ENCODE measurements at places on chromosomes 12 and 14.

GRCh38 chr12:125418902-125419564, 353.8 kb downstream of the AACS start:
- no peak for DNase-seq

GRCh38 chr14:103656031-103656755, 27.2 kb downstream of the KLC1 start:
- DNase-seq, result no peak

DNA sequence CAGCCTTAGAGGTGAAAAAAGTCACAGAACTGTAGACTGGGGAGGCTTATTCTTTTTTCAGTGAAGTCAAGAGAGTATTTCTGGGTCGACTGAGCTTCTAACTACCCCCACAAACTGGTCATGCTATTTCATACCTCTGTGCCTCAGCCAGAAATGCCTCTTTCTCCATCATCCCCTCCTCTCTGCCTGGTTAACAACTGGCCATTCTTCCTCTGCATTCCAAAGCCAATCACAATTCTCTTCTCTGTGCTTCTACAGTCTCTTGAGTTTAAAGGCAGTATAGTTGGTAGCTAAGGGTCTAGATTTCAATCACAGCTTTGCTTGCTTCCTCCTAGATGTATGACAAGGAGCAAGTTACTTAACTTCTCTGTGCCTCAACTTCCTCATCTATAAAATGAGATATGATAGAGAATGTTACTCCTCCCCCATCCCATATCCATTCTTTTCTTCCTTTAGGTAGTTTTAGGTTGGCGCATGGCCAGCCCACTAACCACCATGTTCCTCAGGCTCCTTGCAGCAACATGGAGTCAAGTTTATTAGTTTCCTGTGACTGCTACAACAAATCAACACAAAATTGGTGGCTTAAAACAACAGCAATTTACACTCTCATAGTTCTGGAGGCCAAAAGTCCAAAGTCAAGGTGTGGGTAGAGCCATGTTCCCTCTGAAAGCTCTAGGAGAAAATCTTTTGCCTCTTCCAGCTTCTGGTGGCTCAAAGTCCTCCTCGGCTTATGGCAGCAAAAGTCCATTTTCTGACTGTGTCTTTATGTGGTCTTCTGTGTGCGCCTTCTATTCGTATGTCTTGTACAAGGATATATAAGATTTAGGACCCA, 62.5 kb downstream of the ITPR2 start:
- no peak for DNase-seq

GRCh38 chr12:26822026-26822425, 11.0 kb downstream of the ITPR2 start:
- DNase-seq, result no peak

GRCh38 chr12:47820631-47821345, 1.1 kb upstream of the HDAC7 start:
- DNase-seq, result no peak

- DNase-seq, result peak; percentile 12
Measured at GRCh38 chr14:21923820-21924219, 250.2 kb upstream of the OR4E1 start.

DNA sequence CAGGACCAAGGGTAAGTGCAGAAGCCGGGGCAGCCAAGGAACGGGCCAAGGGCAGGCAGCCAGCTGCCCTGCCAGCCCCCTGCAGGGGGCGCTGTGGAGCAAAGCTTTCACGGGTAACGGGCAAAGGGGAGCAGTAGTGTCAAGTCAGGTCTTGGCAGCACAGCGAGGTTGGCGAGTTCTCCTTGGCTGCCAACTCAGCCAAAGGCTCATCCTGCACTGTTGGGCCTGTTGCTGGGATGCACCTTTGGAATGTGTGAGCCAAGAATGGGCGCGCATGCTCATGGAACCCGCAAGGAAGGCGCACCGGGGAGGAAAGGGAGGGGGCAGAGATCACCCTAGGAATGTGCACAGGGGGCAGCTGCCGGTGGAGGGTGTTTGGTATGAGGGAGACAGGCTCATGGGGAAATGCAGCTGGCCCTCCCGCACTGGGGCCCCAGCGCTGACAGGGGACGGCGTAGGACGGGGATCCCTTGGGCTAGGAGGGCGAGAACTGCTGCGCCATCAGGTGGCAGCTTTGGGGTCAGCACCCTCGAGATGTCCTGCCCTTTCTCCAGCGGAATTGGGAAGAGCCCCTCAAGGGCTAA, 138.0 kb downstream of the ASCL4 start:
- peak; percentile 29 for DNase-seq

DNA sequence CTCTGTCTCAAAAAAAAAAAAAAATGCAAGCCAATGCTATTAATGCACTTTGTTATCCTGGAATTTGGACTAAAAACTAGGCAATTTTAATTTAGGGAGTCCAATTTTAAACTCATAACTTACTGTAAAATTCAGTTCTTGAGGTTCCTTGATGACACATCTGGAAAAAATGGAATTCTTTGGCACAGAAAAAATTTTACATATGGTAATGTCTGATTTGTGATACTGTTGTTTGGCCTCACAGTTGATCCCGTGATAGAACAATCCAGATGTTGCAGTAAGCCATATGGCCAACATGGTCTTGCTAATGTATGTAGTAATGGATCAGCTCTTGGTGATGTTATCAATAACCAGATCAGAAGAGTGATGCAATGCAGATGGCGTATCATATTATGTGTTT, 1089.8 kb downstream of the FLRT2 start:
- no peak for DNase-seq

DNA sequence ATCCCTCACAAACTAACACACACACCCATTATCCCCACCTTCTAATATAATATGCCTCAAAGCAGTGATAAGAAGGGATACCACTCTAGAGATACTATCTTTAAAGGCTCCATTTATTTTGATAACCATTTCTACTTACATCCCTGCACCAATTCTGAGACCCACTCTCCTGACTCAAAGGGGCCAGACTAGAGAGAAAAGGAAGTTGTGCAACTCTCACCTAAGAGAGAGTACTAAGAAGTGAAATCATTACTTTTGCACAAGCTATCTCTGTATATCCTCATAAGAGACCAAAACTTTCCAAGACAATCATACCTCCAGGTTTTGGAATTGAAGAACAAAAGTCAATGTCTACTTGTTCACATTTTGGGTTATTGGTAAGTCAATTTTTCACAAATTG, 45.4 kb upstream of the USP15 start:
- no peak for DNase-seq

DNA sequence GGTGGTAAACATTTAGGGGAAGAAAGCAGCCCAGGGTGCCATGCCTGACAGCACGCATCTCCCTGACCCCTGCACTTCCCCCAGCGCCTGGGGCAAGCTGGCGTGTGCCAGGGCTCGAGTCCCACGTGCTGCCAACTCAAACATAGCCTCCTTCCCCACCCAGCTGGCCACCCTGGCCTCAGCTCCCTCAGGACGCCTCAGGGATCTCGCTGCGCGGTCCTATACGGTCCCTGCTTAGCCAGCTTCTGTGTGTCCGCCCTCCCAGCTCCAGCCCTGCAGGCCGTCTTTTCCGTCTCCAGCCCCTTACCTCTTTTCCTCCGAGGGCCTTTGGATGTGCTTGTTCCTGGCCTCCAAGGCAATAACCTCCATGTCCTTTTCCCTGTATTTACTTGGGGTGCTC, 71.0 kb downstream of the TESC start:
- DNase-seq, result no peak

- no peak for DNase-seq
Measured at GRCh38 chr14:20684662-20685456, 499 bp downstream of the RNASE4 start.

DNA sequence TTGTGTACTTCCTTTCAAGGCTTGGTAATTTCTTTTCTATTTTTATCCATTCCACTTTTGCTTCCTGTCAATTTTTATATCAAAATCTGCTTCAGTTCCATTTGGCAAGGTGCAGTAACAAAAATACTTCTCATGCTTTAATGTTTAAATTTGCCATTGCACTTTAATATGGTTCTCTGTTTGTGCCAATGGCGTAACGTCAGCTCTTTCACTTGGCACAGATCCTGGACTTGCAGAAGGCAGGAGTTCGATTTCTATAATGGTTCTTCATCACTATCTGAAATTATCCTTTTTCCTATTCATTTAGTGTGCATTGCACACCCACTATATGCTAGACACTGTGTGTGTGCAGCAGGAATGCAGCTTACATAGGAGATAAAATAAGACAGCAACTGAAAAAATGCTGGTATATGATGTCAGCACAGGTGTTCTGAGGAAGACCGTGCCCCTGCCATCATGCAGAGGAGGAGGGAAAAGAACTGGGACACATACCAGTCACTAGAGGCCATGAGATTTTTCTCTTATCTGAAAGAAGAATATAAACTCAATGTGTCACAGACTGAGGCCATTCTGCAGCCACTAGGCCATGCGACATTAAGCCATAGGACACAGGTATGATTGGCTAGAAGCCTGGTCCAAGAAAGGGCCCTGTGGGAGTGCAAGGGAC, 298.2 kb downstream of the RPAP3 start:
- DNase-seq, result no peak

- DNase-seq, result no peak
Measured at GRCh38 chr12:96445691-96446583, 43.4 kb upstream of the CFAP54 start.

DNA sequence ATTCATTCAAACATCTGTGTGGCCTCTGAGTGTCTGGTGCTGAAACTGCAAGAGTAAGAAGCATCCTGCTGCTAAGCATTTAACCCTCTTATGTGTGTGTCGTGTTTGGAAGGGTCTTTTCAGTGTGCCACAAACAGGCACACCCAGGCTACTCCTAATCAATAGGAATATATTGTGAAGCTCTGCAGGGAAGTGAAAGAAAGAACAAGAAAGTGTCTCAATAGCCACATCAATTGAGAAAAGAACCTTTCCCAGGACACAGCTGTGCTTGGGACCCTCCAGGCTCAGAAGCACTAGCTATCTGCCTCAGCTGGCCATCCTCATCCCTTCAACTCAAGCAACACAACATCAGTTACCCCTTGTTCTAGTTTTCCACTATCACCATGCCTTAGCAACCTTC, 13.4 kb upstream of the KRAS start:
- no peak for DNase-seq

GRCh38 chr12:49345051-49345824, 1.4 kb upstream of the DNAJC22 start:
- DNase-seq, result no peak

GRCh38 chr12:118541071-118541470, 164.7 kb downstream of the SUDS3 start:
- no peak for DNase-seq

- DNase-seq, result no peak
Measured at GRCh38 chr12:91574391-91574790, 391.8 kb upstream of the DCN start.

GRCh38 chr12:113238309-113238708, 17.0 kb downstream of the TPCN1 start:
- DNase-seq, result no peak

DNA sequence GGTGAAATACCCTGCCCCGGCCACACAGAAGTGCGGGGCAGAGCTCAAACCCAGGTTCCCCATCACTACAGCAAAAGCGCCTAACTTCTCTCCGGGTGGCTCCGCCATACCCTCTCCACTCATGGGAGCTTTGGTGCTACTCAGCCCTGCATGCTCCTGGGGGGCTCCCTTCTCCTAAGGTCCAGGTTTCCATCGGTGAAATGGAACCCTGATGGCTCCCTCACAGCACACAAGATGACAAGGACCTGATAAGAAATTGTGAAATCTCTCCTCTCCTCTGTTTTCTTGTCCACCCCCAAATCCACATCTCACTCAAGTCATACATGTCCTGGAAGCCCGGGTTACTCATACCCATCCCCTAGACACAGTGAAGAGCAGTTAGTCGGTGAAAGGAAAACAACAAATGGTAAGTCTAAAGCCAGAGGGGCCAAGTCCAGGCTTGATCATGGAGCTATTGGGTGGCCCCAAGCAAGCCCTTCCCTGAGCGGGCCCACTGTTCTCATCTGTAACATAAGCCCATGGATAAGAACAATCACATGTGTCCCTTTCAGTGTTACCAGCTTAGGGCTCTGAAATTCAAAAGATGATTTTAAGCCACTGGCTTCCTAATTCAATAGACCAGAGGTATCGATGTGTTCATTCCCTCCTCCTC, 317.5 kb downstream of the BCL11B start:
- no peak for DNase-seq
